ENCODE measurements at places on chromosomes 6 and 20. TPM values are rescaled to one million over a fixed set of nuclear protein-coding genes. Genes with fewer than 3 reads are reported as not detected.

DNA sequence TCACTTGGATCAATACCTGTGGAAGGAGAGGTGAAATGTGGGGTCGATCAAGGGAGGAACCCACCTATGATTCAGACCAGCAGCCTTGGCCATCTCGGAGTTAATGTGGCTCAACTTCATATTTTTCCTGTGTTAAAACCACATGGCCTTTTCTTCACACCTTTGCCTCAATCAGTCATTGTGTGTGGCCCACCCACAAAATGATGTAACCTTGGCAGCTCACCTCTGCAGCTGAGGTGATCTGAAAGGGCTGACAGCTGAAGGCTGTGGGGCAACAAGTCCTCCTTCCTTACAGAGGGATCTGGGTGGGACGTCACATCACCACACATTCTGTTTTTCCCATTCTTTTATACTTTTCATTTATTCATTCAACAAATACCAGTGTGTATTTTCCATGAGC lies 357.1 kb upstream of the HSF2 start:
- H3K4me1 ChIP-seq, result no peaks in the 10 kb centered on the region
- no peaks in the 10 kb centered on the region for H3K36me3 ChIP-seq
- DNase-seq, result no peak

DNA sequence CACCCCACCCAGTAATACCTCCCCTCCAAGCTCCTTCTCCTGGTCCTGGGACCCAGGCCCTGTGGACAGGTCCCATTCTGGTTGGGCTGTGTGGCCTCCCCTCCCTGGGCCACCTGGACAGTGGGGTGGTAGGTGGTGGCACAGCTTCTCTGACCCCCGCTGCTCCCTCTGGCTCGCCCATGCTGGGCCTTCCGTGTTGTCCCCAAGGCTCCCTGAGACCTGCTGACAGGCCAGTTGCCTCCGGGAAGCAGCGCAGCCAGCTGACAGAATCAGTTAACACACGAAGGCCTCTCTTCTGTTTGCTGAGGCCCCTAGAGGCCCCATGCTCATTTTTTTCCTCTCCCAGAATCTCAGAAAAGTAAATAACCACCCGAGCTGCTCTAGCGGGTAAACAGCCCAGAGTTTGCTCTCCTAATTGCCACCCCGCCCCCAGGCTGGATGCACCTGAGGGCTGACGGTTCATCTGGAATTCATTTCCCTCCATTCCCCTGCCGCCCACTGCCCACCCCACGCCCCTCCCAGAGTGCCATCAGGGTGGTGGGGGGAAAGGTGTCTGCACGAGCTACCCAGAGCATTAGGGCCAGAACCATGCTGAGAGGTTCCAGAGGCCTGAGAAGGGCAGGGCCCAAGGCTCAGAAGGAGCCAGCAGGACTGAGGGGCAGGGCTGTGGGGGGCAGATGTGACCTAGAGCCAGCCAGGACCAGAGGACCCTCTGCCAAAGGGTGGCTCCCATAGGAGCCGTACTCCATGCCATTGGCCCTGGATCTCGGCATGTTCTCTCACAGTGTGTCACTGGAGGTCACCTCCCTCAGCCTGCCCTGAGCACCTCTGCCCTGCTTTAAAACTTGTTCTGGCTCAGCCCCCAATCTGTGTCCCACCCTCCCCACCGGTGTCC lies 157.5 kb downstream of the GRM4 start:
- peaks cover 1% of the 10 kb centered on the region for H3K4me1 ChIP-seq
- DNase-seq, result no peak
- H3K27me3 ChIP-seq, result peaks cover 11% of the 10 kb centered on the region

DNA sequence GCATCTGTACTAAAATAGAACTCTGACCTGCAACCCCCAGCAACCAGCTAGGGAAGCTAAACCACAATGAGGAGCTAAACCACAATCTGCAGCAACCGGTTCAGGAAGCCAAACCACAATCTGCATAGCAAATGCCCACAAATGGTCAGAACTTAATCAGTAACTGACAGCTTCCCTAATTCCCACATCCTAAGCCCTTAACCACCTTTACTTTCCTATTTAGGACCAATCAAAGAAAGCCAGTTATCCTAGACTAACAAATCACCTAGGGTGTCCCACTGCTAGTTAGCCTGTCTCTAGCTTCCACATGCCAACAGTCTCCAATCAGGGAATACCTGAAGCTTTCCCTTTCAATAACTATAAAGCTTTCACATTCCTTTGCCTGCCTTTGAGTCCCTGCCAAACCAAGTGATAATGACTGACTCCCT lies 424.6 kb upstream of the PTCHD4 start:
- H3K27me3 ChIP-seq, result no peaks in the 10 kb centered on the region
- no peaks in the 10 kb centered on the region for H3K4me1 ChIP-seq
- no peaks in the 10 kb centered on the region for H3K36me3 ChIP-seq
- no peak overlapping the region for H3K27ac ChIP-seq
- no peak overlapping the region for H3K4me3 ChIP-seq
- DNase-seq, result no peak

Gene SMLR1
- total RNA-seq, result not detected

Gene TRDN
- not detected for total RNA-seq

DNA sequence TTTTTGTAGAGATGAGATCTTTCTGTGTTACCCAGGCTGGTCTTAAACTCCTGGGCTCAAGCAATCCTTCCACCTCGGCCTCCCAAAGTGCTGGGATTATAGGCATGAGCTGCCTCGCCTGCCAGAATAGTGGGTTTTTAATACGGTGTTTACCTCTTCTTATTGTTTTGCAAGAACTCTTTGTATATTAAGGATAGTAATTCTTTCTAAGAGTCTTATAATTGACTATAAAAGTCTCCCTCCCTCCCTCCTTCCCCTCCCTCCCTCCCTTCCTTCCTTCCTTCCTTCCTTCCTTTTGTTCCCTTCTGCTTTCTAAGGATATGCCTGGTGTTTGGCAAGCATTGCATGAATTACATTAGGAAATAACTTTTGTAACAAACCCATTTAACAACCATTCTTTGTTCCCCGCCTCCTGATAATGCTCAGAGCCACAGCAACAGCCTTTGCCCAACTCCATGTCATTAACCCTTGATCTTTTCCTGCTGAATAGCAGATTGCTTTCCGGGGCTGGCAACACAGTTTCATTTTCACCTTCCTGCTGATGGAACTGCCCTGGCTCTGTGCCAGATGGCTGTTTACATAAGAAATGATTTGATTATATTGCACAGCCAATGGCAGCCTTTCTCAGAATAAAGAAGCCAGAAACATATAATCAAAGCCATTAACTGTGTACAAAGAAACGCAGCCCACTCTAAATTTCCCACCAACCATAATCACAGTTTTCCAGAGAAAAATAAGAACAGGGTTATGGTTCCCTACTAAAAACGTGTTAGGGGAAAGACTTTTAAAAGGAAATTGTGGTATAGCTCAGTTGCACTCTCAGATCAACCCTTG lies 143.7 kb upstream of the PTPN1 start:
- peaks cover 11% of the 10 kb centered on the region for H3K4me1 ChIP-seq
- no peaks in the 10 kb centered on the region for H3K36me3 ChIP-seq
- no peak overlapping the region for H3K27ac ChIP-seq
- no peak overlapping the region for H3K4me3 ChIP-seq
- H3K27me3 ChIP-seq, result peaks cover 38% of the 10 kb centered on the region

Gene IP6K3
- not detected for total RNA-seq

Gene MAP7
- 0.29 TPM for total RNA-seq

- H3K4me3 ChIP-seq, result no peak overlapping the region
- H3K27ac ChIP-seq, result no peak overlapping the region
- peaks cover 10% of the 10 kb centered on the region for H3K4me1 ChIP-seq
- no peaks in the 10 kb centered on the region for H3K27me3 ChIP-seq
- no peak for DNase-seq
Measured at GRCh38 chr6:144816936-144817335, 531.8 kb downstream of the UTRN start.

DNA sequence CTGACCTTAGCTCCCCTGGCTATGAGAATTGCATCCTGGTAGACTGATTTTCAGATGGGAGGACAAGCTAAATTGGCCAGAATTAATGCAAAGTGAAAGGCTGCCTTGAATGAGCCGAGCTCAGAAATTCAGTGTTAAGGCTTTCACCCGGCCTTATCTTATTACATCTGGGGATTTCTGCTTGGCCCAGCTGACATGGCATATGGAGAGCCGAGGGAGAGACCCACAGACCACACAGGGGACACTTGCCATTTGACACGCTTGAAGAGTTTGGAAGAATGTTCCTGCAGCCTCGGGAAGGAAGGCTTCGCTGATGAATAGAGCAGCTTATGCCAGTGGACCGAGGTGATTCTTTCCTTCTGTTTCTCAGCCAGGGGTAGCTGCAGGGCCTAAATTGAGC lies 9.0 kb downstream of the MOCS3 start:
- H3K4me1 ChIP-seq, result no peaks in the 10 kb centered on the region
- H3K36me3 ChIP-seq, result no peaks in the 10 kb centered on the region
- no peak overlapping the region for H3K4me3 ChIP-seq
- H3K27ac ChIP-seq, result no peak overlapping the region
- H3K27me3 ChIP-seq, result peaks cover 13% of the 10 kb centered on the region

GRCh38 chr6:121205569-121205968 lies 128.7 kb downstream of the TBC1D32 start:
- H3K36me3 ChIP-seq, result peaks cover 13% of the 10 kb centered on the region
- no peak overlapping the region for H3K27ac ChIP-seq
- H3K4me1 ChIP-seq, result peaks cover 2% of the 10 kb centered on the region

Gene BTN1A1
- not detected for total RNA-seq

- no peaks in the 10 kb centered on the region for H3K27me3 ChIP-seq
- no peak overlapping the region for H3K27ac ChIP-seq
- H3K36me3 ChIP-seq, result peaks cover 16% of the 10 kb centered on the region
- DNase-seq, result no peak
- H3K4me3 ChIP-seq, result no peak overlapping the region
- H3K4me1 ChIP-seq, result peaks cover 27% of the 10 kb centered on the region
Measured at GRCh38 chr6:119444642-119445557, 95.3 kb upstream of the MAN1A1 start.

- H3K36me3 ChIP-seq, result no peaks in the 10 kb centered on the region
- no peak overlapping the region for H3K27ac ChIP-seq
- no peak overlapping the region for H3K4me3 ChIP-seq
- DNase-seq, result no peak
- peaks cover 6% of the 10 kb centered on the region for H3K4me1 ChIP-seq
Measured at GRCh38 chr6:43759136-43759906, 10.7 kb upstream of the VEGFA start.

- peaks cover 3% of the 10 kb centered on the region for H3K36me3 ChIP-seq
- H3K27me3 ChIP-seq, result no peaks in the 10 kb centered on the region
- no peak overlapping the region for H3K27ac ChIP-seq
Measured at GRCh38 chr6:135869857-135870256, 18.4 kb downstream of the PDE7B start.

- DNase-seq, result no peak
- no peaks in the 10 kb centered on the region for H3K36me3 ChIP-seq
- no peaks in the 10 kb centered on the region for H3K27me3 ChIP-seq
- H3K4me1 ChIP-seq, result peaks cover 18% of the 10 kb centered on the region
Measured at GRCh38 chr20:313948-314347, 11.4 kb upstream of the SOX12 start.

Gene PIM1
- 361 TPM for total RNA-seq

DNA sequence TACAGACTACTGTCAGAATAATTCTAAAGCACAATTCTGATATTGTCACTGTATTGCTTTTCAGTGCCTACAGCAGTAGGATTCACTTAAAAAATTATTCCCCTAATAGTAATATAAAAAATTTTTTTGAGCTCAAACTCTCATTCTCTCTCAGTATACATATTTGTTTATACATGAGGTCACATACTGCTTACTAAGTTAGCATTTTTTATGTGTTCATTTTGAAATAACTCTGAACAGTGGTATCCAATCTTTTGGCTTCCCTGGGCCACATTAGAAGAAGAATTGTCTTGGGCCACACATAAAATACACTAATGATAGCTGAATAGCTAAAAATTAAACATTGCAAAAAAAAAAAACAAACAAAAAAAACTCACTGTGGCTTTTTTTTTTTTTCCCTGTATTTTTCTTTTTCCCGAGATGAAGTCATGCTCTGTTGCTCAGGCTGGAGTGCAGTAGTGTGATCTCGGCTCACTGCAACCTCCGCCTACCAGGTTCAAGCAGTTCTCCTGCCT lies 38.6 kb downstream of the ASXL1 start:
- H3K4me1 ChIP-seq, result peaks cover 17% of the 10 kb centered on the region
- H3K4me3 ChIP-seq, result no peak overlapping the region
- peaks cover 48% of the 10 kb centered on the region for H3K36me3 ChIP-seq
- no peak for DNase-seq
- no peaks in the 10 kb centered on the region for H3K27me3 ChIP-seq

- H3K4me1 ChIP-seq, result no peaks in the 10 kb centered on the region
- no peaks in the 10 kb centered on the region for H3K36me3 ChIP-seq
- no peak overlapping the region for H3K4me3 ChIP-seq
- no peak overlapping the region for H3K27ac ChIP-seq
- DNase-seq, result no peak
- H3K27me3 ChIP-seq, result peaks cover 6% of the 10 kb centered on the region
Measured at GRCh38 chr6:34025112-34025807, 120.6 kb downstream of the GRM4 start.

DNA sequence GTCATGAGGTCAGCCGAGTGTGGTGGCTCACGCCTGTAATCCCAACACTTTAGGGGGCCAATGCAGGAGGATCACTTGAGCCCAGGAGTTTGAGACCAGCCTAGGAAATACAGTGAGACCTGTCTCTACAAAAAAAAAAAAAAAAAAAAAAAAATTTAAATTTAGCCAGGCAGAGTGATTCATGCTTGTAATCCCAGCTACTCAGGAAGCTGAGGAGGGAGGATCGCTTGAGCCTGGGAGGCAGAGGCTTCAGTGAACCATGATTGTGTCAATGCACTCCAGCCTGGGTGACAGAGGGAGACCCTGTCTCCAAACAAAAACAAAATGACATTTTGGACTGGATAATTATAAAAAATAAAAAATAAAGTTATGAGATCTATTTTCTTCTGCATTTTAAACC lies 56.2 kb downstream of the ADGRF1 start:
- peaks cover 2% of the 10 kb centered on the region for H3K27me3 ChIP-seq
- H3K36me3 ChIP-seq, result no peaks in the 10 kb centered on the region
- H3K27ac ChIP-seq, result no peak overlapping the region
- H3K4me3 ChIP-seq, result no peak overlapping the region
- H3K4me1 ChIP-seq, result no peaks in the 10 kb centered on the region
- DNase-seq, result no peak
